CD4-positive, CD25-positive, alpha-beta regulatory T cell (primary cell): ENCODE measurements at places on chromosomes 4 and X.
A peak's percentile ranks its signal among the peaks of the same experiment; 100 is the strongest.

- no peak for DNase-seq
These were observed 15.6 kb downstream of the DCK start for GRCh38 chr4:71009086-71009485.

- peak; percentile 40 for DNase-seq
These were observed 22.8 kb upstream of the CENPVL3 start for GRCh38 chrX:51641421-51642021.

DNA sequence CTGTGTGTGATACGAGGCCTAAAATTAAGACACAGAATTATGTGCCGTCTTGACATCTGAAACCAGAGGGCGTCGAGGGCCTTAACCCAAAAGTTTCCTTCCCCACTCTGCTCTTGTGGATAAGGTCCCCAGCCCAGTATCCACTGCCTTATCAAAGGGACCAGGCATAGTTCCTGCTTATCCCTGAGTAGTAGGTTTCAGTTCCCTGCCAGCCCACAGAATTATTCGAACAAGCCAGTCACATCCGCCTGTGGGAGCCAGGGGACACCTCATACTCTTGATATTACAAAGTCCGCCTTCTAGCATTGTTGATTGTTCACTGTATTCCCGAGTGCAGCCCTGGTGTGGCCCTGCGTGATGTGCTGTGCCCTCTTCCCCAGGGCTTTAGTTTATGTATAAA is 5.4 kb upstream of the MMRN1 start:
- no peak for DNase-seq

GRCh38 chr4:37837446-37837845 is 11.0 kb downstream of the PGM2 start:
- peak; percentile 27 for DNase-seq

- DNase-seq, result no peak
These were observed 48.3 kb upstream of the MND1 start for GRCh38 chr4:153296040-153296823.

DNA sequence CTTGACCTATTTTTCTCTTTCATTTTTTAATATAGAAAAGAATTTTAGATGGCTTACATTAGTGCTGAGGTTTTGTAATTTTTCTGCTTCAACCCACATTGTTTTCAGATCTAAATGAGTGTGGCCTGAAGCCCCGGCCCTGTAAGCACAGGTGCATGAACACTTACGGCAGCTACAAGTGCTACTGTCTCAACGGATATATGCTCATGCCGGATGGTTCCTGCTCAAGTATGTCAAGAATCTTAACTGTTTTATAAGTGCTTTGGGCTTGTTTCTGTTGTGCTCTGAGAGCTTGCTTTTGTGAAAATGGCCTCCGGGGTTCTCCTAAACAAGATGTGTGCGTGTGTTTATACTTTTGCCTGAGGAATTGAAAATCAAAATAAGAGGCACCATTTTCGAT is 41.6 kb downstream of the NPNT start:
- no peak for DNase-seq

GRCh38 chrX:39398963-39399261 is 597.7 kb downstream of the MID1IP1 start:
- no peak for DNase-seq

DNA sequence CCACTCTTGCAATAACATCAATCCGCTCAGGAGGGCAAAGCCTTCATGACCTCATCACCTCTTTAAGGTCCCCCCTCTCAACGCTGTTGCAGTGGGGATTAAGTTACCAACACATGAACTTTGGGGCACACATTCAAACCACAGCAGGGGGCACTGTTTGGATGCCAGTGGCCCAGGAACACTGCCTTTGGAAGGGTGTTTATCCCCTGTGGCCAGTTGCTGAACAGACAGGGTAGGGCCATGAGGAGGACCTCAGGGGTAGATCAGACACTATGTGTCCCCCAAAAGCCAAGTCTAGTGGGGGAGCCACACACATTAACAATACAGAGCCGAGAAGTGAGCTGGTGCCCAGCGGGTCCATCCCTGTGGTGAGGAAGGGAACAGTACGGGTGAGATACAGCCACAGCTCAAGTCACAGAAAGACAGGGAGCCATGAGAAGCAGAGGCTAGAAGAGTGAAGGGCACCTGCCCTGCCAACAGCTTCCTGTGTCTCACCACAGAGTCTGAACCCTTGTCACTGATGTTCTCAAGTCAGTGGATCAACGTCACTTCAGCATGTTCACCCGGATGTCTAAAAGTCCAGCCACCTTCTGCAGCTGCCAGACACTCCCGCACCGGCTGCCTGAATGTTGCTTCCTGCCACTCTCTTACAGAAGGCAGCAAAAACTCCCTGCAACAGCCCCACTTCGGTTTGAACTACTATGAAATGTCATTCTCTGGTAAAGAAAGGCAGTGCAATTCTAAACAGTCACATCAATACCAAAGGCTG is 19.9 kb upstream of the MXD4 start:
- peak; percentile 96 for DNase-seq

DNA sequence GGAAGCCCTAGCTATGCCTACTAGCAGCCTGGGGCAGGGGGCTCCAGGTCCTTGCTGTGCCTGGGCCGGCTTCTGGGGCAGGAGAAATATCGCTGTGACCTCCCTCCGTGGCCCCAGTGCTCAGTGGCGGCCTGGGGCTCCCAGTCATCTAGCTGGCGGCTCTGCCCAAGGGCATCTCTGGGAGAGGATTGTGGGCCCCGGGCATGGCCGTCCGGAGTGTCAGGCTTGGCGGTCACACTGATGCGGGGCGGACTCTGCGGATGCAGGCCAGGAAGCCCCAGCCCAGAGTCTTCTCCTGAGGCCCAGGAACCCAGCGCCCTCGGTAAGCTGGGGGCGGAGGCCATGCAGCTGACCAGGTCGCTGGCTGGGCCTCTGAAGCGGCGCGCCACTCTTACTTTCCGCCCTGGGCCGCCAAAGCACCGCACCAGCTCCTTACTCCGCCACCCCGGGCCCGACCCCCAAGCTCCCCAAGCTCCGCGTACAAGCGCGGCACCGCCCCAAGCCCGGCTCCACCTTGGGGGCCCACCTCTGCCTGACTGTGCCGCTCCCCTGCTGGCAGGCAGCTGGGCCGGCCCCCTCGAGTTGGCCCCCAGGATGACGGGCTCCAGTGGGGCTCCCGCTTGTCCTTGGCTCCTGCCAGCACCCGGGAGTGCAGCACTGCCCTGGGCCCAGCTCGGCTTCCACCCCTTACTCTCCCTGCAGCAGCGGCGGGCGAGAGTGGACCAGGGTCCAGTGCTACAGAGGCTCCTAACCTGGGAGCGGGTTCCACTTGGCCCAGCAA is 720.0 kb downstream of the PCDH18 start:
- no peak for DNase-seq

- no peak for DNase-seq
These were observed 104.4 kb upstream of the RAB40AL start for GRCh38 chrX:102832661-102833060.

GRCh38 chr4:47534772-47535171 is 49.7 kb downstream of the ATP10D start:
- DNase-seq, result no peak

DNA sequence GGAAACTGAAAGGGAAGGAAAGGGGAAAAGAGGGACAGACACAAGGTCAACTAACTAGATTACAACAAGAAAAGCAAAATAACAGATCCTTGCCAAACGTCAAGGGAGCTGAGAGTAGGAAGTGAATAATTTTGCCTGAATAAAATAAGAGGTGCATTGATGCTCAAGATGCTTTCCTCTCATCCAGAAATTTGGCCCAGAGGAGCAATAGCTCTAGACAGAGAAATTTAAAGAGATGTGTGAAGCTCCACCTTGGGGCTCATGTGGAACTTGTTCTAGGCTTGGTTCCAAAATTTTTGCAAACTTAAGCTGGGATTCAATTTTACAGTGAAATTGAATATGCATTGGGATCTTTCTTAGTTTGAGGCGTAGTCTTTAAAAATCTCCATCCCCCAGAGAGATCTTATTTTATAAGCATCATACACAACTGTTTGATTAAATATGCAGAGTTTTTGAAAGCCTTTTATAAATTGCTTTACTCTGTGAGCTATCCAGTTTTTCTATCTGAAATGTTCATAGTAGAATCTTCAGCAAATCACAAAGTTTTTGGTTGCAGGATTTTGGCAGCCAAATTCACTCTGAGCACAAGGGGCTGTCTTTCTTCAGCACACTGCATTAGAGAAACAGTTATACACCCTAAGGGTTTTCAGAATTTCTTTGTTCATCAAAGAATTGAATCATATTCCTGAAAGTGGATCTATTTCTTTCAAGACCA is 1159.5 kb downstream of the ADGRL3 start:
- no peak for DNase-seq

DNA sequence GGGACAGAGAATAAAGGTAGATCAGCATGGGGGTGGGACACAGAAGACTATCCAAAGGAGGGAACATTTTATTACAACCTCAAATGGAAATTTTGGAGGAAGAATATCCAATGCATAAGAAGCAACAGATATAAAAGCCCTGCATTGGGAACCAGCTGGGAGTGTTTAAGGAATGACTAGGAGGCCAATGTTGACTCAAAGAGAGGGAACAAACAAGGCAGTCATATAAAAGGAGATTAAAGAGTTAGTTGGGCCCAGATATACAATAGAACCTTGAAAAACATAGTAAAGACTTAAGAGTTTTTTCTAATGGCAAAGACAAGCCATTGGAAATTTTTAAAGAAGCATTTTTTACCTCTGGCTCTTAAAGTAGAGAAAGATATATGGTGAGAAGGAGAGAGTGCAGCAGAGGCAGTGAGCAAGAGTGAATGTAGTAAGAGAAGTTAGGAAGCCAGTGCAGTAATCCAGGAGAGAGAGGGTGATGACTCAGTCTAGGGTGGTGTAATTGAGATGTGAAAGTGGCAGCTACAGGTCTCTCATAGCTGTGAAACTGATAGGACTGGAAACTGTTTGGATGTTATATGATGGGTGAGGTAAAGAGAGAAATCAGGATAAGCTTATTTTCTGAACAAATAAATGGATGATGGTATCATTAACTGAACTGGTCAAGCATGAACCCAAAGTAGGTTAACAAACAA is 182.2 kb upstream of the ATOH1 start:
- DNase-seq, result no peak

DNA sequence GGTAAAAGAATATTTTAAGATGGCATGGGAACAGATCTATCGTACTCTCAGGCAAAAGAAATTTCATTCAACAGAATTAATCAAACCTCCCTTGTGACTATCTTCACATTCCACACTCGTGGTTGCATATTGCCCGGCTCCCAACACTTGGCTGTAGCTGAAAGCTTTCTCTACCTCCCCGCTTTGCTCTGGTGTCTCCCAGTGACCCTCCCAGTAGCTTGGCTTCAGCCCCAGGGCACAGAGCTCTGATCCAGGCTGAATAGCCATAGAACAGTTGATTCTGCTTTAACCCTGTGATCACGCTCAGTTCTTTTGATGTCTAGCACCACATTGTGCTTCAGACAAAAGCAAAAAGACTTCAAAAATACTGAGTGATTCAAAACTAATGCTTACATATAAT is 24.6 kb downstream of the SLC7A11 start:
- no peak for DNase-seq
